ENCODE measurements at places on chromosomes 2 and 18. TPM values are rescaled to one million over a fixed set of nuclear protein-coding genes. Genes with fewer than 3 reads are reported as not detected.

DNA sequence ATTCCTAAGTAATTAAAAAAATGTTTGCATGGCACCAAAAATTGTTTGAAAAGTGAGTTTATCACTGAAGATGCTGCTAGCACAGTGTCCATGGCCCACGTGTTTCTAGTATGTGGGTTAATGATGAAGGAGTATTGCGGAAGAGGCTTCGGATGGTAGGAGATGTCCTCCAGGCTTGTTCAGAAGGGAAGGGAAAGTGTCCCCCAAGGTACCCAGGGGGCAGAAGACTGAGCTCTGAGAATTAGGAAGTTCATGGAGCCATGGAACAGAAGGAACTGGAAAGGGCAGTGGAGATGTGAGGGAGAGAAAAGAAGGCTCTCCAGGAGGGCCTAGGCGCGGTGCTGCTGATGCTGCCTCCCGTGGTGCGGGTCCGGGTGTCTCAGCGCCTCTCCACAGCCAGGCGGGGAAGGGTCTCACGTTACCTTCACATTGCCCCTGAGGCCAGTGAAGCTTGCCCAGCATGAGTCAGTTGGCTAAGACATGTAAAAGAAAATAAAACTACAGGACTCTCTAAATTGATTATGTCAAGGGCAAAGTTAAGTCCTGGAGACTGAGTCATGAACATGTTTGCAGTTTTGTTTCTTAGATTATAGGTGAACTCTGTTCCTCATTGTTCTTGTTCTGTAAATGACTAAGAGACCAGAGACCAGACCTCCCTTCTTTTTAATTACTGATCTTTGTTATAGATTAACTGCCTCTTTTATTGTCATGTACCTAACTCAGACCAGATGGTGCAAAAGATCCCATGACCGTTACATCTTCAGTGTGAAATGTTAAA, 89.0 kb downstream of the MTCL1 start:
- H3K27me3 ChIP-seq = no peaks in the 10 kb centered on the region
- peaks cover 91% of the 10 kb centered on the region for H3K36me3 ChIP-seq
- DNase-seq = peak; percentile 43
- H3K4me1 ChIP-seq = peaks cover 89% of the 10 kb centered on the region

DNA sequence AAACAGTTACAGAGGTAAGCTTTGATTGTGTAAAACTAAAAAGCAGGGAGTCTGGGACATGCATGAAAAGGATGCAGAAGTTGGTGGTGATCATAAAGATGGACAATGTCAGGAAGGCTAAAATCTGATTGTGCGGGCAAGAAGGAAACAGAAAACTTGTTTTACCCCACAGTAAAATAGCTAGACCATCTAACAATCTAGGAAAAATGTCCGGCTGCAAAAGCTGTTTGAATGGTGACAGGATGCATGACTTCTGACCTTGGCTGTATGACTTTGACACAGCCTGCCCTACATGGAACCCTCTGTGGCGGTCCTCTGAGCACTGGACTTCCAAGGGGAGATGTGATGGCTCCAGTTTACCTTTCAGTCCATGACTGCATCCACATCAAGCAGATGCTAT, 93.6 kb downstream of the RAPH1 start:
- no peak overlapping the region for H3K27ac ChIP-seq
- no peaks in the 10 kb centered on the region for H3K27me3 ChIP-seq
- peaks cover 20% of the 10 kb centered on the region for H3K4me1 ChIP-seq
- DNase-seq = no peak
- H3K36me3 ChIP-seq = peaks cover 78% of the 10 kb centered on the region
- no peak overlapping the region for H3K4me3 ChIP-seq

DNA sequence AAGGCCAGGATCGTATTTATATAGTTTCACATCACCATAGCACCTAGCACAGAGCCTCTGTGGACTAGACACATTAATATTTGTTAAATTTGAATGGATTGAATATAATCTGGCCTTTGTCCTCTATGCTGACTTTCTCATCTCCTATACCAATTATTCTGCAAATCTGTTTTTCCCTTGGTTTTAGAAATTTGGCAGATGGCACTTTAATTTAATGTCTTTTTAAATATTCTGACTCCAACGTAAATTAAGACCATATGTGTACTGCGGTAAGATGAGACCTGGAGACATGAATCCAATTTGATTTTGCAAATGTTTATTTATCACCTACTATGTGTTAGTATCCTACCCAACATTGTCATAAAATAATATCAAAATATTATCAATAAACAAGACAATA, 1281.9 kb upstream of the PIK3C3 start:
- H3K36me3 ChIP-seq = no peaks in the 10 kb centered on the region
- no peaks in the 10 kb centered on the region for H3K4me1 ChIP-seq
- no peak overlapping the region for H3K4me3 ChIP-seq
- no peak for DNase-seq

DNA sequence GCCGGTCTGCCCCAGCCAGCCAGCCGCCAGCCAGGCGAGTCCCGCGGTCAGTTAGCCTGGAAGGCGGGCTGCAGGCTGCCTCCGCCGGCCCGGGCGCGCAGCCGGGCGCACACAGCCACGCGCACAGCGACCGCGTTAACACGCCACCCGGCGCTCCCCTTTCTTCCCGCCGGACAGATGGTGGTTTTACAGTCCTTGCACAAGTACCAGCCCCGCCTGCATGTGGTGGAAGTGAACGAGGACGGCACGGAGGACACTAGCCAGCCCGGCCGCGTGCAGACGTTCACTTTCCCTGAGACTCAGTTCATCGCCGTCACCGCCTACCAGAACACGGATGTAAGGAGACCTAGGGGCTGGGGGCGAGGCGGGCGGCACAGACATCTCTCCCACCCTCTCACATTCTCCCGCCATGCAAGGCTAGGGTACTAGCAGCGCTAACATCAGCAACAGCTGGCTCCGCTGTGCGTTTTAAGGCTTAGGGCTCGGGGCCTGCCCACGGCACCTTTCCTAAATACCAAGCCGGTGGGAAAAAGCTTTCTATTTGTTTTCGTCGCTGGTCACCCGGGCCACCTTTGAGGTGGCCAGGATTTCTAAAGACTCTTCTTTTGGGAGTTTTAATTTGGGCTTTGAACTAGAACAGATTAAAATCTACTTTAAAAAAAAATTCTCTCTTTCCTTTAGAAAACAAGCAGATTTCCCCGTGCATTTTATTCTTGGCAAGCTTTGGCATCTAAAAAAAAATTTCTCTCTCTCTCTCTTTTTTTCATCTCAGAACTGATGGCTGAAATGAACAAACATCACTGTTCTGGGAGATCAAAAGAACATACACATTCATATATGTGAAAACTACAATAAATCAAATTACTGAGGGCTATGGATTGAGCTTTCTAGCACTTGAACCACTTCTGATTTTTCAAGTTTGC, 2.9 kb downstream of the TBR1 start:
- no peak for DNase-seq
- H3K4me1 ChIP-seq = peaks cover 25% of the 10 kb centered on the region
- no peak overlapping the region for H3K27ac ChIP-seq
- H3K27me3 ChIP-seq = peaks cover 60% of the 10 kb centered on the region

MARCO gene
- total RNA-seq = not detected

- H3K36me3 ChIP-seq = no peaks in the 10 kb centered on the region
- no peaks in the 10 kb centered on the region for H3K27me3 ChIP-seq
- H3K4me3 ChIP-seq = no peak overlapping the region
- H3K4me1 ChIP-seq = peaks cover 39% of the 10 kb centered on the region
- H3K27ac ChIP-seq = no peak overlapping the region
- DNase-seq = no peak
These were observed 372.4 kb upstream of the RND3 start for GRCh38 chr2:150859877-150860276.

GRCh38 chr2:137964066-137964858, at the start of gene HNMT:
Gene HNMT (plus strand): TSS chr2:137964473. CDS start chr2:137964492, 19 bp downstream.
- H3K36me3 ChIP-seq = peaks cover 32% of the 10 kb centered on the region
- peaks cover 53% of the 10 kb centered on the region for H3K4me1 ChIP-seq
- peak; percentile 60 for DNase-seq
- H3K4me3 ChIP-seq = peak within 1 kb of the TSS; percentile 88
- no peaks in the 10 kb centered on the region for H3K27me3 ChIP-seq
- peak within 1 kb of the TSS; percentile 99 for H3K27ac ChIP-seq

GRCh38 chr2:176856683-176857082, 355.9 kb upstream of the HNRNPA3 start:
- no peaks in the 10 kb centered on the region for H3K36me3 ChIP-seq
- no peak overlapping the region for H3K27ac ChIP-seq
- H3K4me1 ChIP-seq = peaks cover 6% of the 10 kb centered on the region
- no peak for DNase-seq
- H3K27me3 ChIP-seq = peaks cover 30% of the 10 kb centered on the region

GKN1 gene
- not detected for total RNA-seq

DNA sequence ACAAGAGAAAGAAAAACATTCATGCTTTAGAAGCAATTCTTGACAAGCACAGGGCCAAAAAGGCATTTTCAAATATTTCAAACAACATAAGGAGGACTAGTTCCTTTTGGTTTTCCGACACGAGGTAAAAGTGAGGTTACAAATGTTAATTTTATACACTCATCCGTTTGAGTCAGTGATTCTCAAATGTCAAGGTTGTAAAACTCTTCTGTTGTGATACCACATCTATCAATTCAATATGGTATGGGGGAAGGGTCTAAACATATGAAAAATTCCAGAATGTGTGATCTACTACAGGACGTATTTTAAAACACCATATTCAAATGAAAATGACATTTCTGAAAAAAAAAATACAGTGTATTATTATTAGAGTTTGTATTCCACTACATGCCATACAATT, 52.7 kb downstream of the TGIF1 start:
- H3K27ac ChIP-seq = no peak overlapping the region
- DNase-seq = no peak
- no peaks in the 10 kb centered on the region for H3K27me3 ChIP-seq
- H3K36me3 ChIP-seq = no peaks in the 10 kb centered on the region
- H3K4me1 ChIP-seq = peaks cover 10% of the 10 kb centered on the region
- no peak overlapping the region for H3K4me3 ChIP-seq

- no peak for DNase-seq
- peaks cover 40% of the 10 kb centered on the region for H3K27me3 ChIP-seq
- H3K27ac ChIP-seq = no peak overlapping the region
- no peak overlapping the region for H3K4me3 ChIP-seq
- peaks cover 6% of the 10 kb centered on the region for H3K4me1 ChIP-seq
These were observed 47.0 kb downstream of the KIF5C start for GRCh38 chr2:148922062-148922461.

DNA sequence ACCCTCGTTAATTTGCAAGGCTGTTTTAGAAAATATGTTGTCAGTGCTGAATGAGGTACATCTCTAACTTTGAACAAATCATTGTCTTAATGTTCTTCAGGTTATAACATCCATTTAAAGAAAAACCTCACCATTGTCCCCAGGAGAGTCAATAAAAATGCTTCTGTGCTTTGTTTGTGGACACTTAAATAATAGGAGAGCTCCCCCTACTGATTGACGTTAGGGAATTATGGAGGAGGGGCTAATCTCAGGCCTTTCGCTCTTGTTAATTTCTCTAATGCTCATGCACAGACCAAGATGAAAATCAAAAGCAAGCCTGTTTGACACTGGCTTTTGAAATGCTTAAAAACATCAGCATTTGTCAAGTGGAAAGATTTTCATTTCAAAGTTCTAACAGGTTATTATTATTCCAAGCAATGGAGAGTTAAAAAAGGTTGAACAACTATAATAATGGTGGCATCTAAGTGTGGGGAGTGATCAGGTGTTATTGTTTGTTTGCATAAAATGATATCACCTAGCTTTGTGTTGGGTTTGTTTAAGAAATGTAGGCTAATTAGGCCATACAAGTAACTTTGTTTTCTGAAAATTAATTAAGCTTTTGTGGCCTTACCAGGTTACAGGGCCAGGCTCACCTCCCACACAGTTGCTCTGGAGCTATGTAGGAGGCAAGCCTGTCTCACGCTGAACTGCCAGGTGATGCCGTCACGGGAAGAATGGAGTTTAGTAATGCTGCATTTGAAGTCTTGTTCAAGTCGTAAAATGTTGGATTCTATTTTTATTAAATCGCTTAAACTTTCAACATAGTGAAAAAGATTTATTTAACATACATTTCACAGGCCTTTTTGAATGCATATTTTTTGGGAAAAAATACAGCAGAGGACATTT, 51.7 kb upstream of the SMIM21 start:
- no peaks in the 10 kb centered on the region for H3K4me1 ChIP-seq
- peak; percentile 13 for DNase-seq
- H3K27ac ChIP-seq = no peak overlapping the region
- no peaks in the 10 kb centered on the region for H3K27me3 ChIP-seq
- H3K4me3 ChIP-seq = no peak overlapping the region

- no peaks in the 10 kb centered on the region for H3K27me3 ChIP-seq
- no peaks in the 10 kb centered on the region for H3K36me3 ChIP-seq
- no peaks in the 10 kb centered on the region for H3K4me1 ChIP-seq
- no peak for DNase-seq
- no peak overlapping the region for H3K4me3 ChIP-seq
These were observed 861.7 kb upstream of the CNTNAP5 start for GRCh38 chr2:123163398-123163797.

DNA sequence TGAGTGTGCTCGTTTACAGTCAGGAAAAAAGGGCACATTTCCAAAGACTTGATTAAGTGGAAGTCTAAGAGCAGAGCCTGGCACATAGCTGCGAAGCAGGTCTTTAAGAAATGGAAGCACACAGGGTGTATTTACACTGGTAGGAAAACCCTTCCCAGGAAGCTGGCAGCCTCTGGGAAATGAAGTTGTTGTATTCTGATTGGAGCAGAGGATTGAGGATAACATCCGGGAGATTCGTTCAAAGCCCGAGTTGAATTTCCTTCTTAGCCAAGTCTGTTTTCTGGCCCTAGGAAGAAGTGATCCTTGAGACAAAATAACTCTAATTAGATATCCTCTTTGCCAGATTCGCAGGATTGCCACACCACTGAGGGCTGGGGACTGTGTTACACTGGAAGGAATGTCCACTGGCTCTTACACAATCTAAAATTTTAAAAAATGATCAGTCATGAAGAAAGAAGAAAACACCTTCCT, 75.9 kb downstream of the ITGB1BP1 start:
- no peak for DNase-seq
- H3K36me3 ChIP-seq = peaks cover 43% of the 10 kb centered on the region
- no peak overlapping the region for H3K4me3 ChIP-seq
- no peaks in the 10 kb centered on the region for H3K27me3 ChIP-seq
- H3K27ac ChIP-seq = no peak overlapping the region

ITGA4 gene
- 0.33 TPM for total RNA-seq

GRCh38 chr18:23386317-23386716, 66.8 kb upstream of the RIOK3 start:
- H3K27me3 ChIP-seq = no peaks in the 10 kb centered on the region
- peak; percentile 19 for DNase-seq
- peak overlapping the region; percentile 6 for H3K27ac ChIP-seq
- H3K4me1 ChIP-seq = peaks cover 20% of the 10 kb centered on the region
- H3K36me3 ChIP-seq = peaks cover 5% of the 10 kb centered on the region
